ENCODE measurements at places on chromosomes 2 and 18.

- DNase-seq: no peak
Measured at GRCh38 chr2:4269885-4270284, 566.5 kb downstream of the DCDC2C start.

DNA sequence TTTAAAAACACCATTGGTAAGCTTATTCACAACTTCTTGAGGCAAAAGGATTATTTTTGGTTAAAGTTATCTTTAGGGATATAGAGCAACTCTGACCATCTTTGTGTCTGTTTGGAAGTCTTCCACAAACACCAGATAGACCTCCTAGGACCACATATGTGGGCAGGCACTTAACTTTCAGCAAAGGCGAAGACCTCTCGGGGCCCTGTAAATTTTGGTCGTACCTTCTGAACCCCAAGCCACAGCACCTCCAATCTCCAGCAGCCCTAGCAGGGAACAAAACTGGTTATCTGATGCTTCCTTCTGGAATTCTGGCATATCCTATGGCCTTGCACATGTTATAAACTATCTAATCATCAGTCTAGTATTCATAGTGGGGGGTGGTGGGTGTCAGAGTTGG is 114.8 kb downstream of the MBD5 start:
- no peak for DNase-seq

- no peak for DNase-seq
Measured at GRCh38 chr2:206993396-206993911, 54.1 kb downstream of the CPO start.

- no peak for DNase-seq
Measured at GRCh38 chr2:123051136-123051535, 974.0 kb upstream of the CNTNAP5 start.

GRCh38 chr2:109531221-109531620 is 82.5 kb downstream of the SEPTIN10 start:
- no peak for DNase-seq

DNA sequence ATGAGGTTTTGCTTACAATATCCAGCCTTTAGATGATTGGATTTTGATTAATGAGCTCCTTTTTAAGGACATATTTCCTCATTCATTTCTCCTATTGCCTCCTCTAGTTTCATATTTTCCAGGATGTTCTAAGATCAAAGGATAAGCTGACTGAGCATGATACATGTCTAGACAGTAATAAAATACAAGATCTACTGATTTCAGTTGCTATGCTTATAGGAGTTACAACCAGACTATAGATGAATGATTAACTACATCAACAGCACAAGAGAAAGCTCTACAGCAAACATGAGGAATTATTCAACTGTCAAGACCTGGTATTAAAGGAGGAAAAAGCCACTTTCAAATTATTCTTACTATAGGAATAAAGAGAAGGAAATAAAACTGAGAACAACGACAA is 85.0 kb upstream of the LINC00305 start:
- DNase-seq: no peak

DNA sequence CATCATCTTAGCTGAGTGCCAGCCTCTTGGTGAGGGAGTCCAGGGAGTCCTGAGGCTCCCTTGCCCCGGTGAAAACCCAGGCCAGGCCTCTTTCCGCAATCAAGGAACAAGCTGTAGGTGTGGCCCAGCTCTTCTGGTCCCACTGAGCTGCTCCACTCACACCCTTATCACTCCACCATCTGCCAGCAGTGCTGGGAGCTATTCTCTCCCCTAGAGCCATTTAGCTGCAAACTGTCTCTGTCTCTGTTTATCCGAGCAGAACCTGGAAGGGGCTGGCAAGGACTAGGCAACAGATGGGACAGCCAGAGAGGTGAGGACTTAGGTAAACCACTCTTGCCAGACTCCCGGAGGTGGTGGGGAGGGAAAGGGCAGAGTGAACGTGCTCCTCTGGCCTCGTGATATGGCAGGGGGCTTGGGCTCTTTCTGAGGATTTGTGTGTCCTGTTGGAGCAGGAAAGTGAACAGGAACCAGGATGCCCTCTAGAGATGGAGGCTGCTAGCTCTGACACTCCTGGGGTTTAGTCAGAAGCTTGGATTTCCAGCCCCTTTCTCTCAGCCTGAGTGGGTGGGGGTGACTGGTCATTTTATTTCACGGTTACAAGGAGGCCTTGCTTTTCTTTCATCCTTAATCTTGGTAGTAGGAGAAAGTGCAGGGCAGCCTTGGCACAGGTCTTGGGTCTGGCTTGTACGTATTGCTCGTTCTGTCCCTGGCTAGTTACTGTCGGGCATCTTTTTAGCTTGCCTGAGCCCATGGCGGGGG is 19.6 kb downstream of the B3GNT2 start:
- no peak for DNase-seq

DNA sequence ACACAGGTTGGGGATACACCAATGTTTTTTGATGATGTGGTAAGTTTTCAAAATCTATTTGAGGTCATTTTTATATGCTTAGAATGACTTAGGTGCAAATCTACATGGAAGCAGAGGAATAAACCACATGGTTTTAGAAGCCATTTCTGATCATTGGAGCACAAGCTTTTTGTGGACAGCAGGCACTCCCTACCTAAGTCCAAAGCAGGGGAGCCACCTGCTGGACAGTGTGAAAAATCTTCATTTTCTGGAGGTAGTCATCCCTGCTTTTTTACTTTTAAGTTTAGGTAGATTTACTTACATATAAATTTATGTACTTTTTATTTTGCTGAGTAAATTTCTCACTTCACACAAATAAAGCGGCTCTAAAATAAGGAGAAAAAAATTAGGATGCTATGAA is 323.2 kb downstream of the PLCL1 start:
- DNase-seq: no peak

- DNase-seq: no peak
Measured at GRCh38 chr2:30978854-30979253, 159.4 kb downstream of the GALNT14 start.

DNA sequence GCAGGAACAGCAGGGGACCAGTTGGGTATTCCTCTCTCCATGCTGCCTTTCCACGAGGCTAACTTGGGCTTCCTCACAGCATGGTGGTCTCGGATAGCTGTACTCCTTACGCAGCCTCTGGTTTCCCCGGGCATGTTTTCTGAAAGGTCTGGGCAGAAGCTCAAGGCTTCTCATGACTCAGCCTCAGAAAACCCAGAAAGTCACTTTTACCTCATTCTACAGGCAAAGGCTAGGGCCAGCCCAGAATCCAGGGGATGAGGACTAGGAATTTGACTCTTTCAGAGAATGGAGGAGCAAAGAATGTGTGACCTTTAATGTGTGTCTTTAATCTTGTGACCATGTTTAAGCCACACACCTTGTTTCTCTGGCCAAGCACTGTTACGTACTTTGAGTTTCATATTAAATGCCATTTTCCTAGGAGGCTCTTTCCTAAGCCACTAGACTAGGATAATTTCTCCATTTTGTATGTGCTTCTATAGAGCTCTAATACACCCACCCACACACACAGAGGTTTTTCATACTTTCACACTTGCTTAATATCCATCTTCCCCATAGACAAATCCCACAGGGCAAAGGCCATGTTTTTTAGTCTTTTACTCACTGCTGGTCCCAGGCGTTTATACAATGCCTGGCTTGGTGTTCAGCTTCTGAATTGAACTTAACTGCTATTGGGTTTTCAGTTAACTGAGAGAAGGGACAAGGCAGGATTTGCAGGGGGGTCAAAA is 77.3 kb downstream of the LONRF2 start:
- no peak for DNase-seq

DNA sequence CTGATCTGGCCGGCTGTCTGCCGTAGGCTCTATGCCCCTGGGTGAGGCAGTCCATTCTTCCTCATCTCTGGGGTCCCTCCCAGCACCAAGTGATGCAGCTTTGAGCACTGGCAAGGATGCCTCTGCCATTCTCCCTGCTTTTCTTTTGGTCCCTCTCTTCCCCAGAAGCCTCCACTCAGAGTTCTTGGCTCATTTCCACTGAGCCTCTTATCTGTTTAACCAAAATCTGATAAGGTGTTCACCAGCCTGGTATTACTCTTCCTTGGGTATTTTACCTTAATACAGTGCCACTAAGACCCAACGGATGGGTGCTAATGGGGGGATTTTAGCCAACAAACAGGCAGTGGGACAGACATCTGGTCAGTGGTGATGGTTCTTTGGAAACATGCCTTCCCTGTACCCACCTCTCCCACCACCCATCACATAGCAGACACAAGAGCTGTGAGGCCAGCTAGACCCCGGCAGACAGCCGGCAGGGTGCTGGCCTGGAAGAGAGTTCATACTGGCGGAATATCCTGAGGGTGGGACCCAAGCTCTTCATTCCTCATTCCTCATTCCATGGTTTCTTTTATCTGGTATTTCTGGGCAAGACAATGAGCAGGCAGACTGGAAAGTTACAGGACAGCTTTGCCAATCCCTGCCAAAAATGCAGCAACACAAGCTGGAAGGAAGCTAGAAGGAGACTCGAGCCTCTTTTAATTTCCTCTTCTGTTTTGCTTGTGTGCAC is 34.6 kb downstream of the ZBTB7C start:
- no peak for DNase-seq

DNA sequence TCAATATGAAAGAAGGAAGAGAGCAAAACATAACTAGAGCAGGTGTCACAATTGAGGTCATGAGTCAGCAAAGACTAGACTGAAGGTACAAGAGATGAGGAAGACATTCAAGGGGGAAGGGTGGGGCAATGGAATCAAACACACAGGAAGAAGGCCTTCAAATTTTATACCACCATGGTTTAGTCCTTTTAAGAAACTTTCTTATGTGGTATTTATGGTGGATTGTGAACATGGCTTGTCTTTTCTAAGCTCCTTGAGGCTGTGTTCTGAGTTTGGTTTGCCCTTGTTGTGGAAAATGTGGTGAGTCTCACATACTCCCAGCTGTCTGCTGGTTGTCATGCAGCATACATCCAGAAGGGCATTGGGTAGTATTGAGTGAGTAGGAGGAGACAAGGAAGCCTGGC is 62.1 kb downstream of the NABP1 start:
- DNase-seq: no peak

GRCh38 chr2:62265106-62265505 is 69.2 kb downstream of the B3GNT2 start:
- DNase-seq: no peak

- DNase-seq: no peak
Measured at GRCh38 chr2:27903018-27903417, 12.5 kb downstream of the BABAM2 start.

GRCh38 chr2:219405958-219406860 is 12.0 kb upstream of the DES start:
- DNase-seq: no peak

- no peak for DNase-seq
Measured at GRCh38 chr18:57965246-57965645, 78.8 kb upstream of the NEDD4L start.

DNA sequence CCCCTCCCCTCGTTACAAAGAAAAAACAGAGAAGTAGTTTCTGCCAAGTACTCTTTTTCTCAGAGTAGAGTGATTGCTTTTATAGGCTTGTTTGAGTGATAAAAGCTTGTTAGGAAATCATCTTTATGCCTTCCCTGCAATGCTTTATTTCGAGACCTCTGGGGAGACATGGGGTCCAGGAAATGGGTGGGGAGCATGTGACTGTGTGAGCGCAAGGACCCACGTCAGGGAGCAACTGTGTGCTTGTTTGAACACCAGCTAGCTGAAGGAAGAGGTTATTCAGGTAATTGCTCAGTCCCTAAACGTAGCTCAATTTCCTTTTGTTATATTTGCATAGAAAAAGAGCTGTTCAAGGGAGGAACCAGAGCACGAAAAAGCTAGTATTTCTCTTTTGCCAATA is 187.3 kb downstream of the FAM210A start:
- DNase-seq: no peak

Measured in esophagus squamous epithelium (tissue), 5 donors.